Tibial artery (tissue), 4 donors: ENCODE measurements at places on chromosomes 4 and X.

DNA sequence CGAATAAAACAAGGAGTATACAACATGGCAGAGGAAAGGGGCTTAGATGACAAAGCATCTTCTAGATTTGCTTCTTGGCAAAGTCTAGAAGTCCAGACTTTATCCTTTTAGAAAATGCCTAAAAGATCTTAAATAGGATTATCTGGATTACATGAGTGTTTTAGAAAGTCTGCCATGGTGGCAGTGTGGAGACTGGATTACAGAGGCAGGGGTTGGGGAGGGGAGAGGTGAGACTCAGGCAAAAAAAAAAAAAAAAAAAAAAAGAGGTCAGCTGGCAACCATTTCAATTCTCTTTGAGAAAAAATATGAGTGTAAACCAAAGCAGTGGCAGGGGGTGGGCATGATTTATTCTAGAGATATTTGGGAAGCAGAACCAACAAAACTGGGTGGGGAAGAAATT is 17.4 kb downstream of the ZNF827 start:
- no peak for DNase-seq

DNA sequence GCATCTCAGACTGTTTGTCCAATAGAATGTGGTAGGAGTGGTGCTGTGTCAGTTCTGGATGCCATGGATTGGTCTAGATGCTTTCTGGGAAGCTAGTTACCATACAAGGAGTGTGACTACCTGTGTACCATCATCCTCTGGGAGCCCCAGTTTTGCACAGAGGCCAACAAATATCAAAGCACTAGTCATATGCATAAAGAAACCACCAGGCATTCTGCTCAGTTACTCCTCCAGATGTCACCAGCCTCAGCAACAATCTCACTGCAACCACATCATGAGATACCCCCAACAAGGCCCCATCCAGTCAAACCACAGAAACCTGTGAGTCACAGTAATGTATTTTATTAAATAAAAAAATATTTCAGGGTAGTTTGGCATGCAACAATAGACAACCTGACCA is 435.8 kb upstream of the CPEB2 start:
- no peak for DNase-seq

DNA sequence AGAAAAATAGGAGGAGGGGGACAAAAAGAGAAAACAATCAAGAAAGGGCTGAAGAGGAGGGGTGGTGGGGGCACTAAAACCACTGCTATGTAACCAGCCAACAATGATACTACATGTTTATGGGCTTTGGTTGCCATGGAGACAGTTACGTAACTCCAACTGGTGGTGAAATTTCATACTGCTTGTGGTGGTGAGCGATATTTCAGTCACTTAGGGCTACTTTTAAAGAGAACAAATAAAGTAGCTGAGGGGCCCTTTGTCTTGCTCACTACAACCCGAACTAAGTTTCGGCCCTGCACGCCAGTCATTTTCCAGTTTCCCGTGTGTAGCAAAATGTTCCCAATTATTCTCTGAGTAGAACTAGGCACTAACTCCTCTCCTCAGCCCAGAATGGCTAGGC is 275.2 kb upstream of the EDA2R start:
- DNase-seq: no peak

GRCh38 chr4:77092975-77093374 is 17.2 kb upstream of the CCNI start:
- DNase-seq: no peak

DNA sequence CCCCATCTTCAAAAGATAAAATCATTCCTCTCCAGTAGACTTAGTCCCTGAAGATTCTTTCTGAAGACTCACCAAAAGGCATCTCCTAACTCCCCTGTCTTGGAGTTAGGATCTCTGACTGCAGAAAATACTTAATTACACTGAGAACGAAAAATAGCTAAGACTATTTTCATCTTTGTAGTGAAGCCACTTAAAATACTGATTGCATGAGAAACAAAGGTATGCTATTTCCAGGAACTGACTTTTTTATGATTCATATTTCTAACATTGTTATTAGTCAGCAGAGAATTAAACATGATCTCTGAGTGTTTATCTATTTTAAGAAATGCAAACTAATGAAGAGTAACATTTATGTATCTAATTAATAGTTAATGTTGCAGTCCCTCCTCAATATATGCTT is 71.8 kb upstream of the NR3C2 start:
- no peak for DNase-seq

DNA sequence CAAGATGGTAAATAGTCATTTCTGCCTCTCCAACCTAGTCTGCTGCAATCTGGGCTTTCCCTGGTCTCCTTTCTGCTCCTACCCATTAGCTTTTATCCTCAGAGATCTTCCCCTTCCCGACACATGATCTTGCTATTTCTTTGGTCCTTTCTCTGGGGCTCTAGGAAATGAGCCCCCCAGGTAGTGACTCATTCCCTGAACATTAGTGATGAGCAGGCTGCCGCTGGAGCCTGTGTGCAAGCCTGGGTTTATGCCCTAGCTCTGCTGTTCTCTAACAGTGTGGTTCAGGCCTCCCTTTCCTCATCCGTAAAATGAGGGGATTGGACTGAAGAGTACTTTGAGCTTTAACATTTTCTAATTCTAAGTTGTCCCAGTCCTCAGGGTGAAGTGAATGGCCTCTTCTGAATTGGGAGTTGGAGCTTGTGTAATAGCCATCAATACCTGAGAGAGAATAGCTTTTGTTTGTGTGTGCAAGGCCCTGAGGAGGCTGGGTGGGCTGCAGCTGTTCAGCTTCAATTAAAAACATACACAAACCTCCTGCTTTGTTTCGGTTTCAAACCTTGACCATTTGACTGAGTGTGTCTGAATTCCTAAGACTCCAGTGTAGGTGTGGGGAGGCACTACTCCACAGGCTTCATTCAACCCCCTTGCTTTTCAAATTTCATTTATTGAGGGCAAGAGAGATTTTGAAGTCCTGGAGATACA is 115.6 kb upstream of the SCML1 start:
- no peak for DNase-seq

- no peak for DNase-seq
Observed at GRCh38 chrX:41100200-41100599, 15.0 kb downstream of the USP9X start.

GRCh38 chrX:133921764-133922389 is 63.5 kb downstream of the GPC3 start:
- DNase-seq: no peak

DNA sequence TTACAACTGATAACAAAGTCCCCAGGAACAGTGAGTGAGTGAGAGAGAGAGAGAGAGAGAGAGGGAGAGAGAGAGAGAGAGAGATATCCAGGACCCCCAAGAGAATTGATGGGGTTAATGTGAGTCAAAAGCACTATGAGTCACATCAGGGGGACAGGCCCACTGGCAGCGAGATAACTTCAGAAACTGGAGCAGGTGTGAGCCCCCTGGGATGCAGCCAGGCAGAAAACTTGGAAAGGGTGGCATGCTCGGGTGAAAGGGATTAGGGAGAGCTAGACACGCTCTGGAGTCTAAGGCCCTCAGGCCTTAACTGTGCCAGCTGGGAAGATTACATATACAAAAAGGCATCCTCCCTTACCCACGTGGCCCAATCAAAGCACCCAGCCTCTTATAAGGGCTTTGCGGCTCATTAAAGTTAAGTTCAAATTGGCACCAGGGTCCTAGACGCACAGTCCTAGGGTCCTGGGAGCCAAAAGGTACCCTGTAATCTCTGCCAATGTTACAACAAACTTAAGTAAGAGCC is 841 bp downstream of the ACOT9 start:
- peak; percentile 69 for DNase-seq

DNA sequence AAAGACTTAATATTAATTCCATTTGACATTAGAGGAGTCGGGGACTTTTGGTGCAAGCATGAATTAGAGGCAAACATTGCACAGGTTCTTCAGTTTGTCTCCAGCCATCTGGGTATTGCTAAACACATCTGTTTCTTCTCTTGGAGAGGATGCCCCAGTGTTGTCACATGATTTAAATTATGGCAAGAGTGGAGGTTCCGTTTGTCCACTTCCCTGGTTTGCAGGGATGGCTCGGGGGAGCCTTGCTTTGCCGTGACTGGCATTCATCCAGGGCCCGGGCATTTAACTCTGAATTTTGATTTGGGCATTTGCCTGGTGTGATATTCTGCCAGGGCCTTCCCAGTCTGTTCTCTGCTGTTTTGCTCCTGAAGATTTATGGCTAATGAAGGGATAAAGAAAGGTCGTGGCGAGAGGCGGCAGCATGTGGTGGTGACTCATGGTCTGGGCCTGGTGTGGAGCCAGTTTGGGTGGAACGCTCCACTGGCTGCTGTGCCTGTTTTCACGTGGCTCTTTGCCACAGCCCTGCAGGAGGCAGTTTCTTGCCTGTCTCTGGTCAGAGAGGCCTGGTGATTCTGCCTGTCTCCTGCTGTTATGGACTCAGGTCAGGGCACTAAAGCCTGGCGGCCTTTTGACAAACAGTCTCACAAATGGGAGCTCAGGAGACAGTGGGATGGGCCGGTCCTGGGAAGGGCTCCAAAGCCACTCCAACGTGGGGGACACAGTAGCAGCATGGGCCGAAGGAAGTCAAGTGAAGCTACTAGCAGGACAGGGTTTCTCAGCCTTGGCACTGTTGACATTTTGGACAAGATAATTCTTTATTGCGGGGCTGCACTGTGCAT is 99.4 kb upstream of the PGRMC2 start:
- peak; percentile 95 for DNase-seq

DNA sequence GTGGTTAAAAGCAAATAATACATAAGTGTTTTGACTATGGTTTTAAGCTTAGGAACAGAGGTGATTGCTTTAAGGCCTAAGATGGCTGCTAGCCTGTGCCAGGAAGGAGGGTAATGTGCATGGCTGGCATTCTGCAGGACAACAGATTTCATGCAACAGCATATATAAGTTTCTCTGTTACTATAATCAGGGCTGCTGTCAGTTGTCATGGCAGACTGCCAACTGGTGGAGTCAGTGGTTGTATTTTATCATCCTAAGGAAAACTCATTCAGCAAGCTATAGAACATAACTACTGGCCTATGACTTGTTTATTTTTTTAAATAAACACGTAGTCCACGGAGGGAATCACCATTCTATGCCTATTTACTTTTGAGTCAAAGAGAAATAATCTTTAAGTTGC is 77.7 kb upstream of the DCAF8L1 start:
- no peak for DNase-seq

DNA sequence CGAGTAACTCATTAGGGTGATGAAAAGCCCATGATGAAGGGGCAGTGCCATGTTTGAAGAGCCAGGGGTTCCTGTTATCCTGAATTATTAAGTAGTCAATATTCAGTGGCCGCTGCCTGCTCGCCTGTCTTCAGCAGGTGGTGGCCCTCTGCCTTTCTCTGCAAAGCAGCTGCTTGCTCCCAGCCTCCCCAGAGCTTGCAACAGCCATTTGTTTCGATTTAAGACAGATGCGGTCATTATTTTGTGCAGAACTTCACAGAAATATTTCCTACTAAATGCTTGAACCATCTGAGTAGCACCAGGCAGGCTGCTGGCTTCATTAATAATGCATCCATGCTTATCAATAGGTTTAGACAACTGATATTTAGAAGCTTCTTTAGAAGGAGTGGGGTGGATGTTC is 104.3 kb upstream of the TTC29 start:
- DNase-seq: no peak

- no peak for DNase-seq
Observed at GRCh38 chr4:138891631-138892031, 124.0 kb upstream of the NOCT start.

DNA sequence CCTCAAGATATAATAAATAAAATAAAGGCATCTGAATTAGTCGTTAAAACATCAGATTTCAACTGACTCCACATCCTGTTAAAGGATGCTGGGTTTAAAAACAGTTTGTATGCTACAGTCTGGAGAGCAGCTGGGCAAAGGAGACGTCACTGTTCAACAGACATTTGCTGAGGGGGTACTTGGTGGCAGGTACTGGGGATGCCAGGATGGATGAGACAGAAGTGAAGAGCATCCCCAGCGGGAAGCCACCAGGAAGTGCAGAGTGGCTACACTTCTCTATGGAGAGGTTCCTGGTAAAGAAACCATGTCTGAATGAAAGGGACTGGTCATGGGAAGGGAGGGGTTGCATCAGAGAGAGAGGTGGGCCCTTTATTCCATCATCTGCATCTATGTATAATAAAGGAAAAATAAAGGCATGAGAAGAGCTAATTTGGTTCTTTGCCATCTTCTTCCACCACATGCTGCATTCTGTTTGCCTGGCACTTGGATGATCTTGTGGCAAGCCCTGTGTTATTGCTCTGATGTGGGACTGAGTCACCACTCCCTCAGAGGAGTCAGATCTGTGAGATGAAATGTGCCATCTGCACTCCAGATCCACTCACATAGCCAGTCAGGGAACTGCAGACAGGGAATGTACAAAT is 145.0 kb downstream of the SOWAHB start:
- DNase-seq: peak; percentile 39

DNA sequence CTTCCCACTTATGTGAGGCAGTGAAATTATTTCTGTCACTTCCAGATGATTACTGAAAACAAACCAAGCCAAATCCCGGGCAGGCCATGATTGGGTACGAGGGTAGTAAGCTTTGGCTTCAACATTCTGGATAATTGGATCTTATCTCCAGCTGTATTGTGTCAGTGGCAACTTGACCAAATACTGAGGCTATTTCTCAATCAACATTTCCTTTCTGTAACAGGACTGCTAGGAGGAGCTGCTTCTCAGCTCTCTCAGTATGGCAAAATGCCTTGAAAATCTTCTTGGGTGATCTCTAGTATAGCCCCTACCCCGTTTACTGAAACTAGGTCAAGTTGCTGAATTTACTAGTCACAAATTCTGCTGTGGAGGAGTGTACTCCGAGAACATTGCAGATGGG is 169.3 kb upstream of the FRMPD4 start:
- no peak for DNase-seq

DNA sequence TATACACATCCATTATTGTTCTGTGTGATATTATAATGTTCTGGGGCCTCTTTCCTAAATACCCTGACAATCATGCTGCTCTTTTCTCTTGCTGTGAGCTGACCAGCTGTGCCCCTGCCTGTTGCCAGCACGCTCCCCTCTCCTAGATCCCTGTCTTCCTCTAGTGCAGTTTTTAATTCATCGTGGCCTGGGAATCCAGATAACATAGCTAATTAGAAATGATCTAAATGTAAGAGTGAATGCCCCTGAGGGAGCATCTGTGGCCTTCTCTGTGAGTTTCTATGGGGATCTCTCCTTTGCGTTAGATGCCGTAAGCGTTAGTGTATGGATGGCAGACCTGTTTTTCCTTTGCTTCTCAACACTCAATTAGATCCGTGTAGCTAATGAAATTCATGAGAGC is 434.3 kb downstream of the SPRY1 start:
- DNase-seq: no peak

GRCh38 chrX:153631907-153632594 is 15.0 kb upstream of the DUSP9 start:
- DNase-seq: no peak

DNA sequence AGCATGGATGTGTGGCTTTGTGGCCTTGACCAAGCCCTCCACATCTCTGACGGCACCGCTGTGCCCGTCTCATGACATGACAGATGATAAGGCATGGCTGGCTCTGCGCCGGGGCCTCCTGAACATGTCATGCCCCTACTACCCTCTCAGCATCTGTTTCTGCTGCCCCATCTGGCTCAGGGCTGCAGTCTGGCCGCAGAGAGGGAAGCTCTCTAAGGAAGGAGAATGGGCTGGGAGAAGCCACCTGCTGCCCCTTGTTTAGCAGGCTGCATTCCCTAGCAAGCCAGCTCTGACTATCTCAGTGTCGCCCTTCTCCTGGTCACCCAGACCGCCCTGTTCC is 7.2 kb downstream of the ZNF185 start:
- DNase-seq: no peak
